NCI-H510A treated with DMSO at 0.1 percent for 48 hours (cell line): ENCODE measurements at places on chromosomes 4 and X.

DNA sequence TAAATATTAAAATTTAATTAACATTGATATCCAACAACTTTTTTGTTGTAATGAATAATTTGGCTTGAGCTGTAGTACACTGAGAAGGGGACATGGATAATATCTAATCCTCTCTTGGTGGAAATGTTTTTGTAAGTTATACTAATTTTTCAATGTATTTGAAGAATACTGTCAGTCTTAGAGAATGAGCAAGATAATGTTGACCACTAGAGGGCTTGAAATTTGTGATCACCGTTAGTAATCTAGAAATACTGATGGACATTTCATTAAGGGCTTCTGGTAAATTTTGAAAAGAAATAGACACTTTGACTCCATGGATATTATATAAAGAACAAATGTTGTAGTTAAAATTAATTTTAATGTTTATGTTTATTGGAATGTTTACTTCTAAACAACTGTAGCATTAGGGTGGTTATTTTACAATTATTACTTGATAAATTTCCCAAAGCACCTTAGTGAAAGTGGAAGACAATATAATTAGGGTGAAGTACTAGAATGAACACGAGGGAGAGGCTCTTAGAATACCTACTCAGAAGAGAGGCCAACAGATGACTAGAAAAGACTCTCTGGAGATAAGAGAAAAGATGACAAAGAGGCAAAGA, 20.0 kb upstream of the CAMK2D start:
- peak; percentile 18 for DNase-seq

- DNase-seq = no peak
These were observed 6.4 kb downstream of the AMOT start for GRCh38 chrX:112834031-112834845.

DNA sequence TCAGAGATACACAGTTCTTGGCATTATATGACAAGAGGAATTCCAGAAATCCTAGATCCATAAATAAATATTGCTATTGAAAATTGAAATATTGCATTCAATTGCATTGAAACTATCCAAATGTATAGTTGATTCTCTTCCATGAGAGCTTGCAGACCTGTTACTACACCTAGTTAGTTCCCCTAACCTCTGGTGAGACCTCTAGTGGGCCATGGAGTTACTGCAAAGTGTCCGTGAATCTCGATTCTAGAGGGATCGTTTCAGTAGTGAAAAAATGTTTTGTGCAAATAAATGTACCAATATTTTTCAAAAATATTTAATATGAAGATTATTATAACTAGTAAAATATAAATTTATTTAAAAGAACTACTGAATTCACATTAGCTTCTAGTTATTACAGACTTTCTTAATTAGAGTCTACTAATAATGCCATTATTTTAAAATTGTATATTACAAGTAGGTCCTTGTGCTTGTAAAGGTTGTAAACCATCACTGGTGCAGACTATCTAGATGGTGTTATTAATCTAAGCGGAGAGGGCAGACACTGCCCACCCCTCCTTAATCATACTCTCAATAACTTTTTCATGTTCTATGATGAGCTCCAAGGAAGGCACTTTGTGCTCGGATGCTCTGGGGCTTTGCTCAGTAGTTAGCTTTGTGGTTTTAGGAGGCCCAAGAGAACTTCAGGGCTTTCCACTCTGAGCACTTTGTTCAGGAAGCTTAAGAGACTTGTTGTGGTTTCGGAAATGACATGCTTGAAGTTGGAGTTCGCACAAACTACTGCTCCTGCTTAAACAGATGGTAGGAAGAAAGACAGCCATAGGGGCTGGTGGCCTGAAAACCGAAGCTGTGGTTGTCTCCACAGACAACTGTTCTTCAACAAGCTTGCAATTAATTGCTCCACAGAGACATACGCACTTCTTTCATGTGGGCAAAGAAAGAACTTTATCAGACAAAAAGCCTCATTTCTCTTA, 42.8 kb downstream of the IL21 start:
- DNase-seq = peak; percentile 33

DNA sequence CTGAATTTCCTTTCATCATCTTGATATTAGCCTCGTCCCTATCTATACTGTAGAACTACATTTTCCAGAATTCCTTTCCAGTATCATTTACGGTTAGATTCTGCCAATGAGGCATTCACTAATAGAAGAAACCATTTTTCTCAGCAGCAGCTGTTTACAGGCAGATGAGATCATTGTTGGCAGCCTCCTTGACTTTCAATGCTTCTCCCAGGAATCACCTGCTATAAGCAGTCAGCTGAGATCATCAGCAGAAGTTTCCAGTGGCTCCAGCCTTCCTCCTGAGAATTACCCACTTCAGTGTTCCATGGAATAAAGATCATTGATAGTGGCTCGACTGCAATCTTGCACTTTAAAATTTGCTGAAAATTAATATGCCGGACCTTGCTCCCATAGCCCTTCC, 157.3 kb upstream of the TET2 start:
- peak; percentile 4 for DNase-seq

- no peak for DNase-seq
These were observed 48.1 kb upstream of the HMX1 start for GRCh38 chr4:8919651-8920288.

GRCh38 chr4:21976166-21976565, 27.6 kb upstream of the KCNIP4 start:
- DNase-seq = no peak

GRCh38 chrX:11606408-11606807, 59.3 kb downstream of the ARHGAP6 start:
- no peak for DNase-seq

DNA sequence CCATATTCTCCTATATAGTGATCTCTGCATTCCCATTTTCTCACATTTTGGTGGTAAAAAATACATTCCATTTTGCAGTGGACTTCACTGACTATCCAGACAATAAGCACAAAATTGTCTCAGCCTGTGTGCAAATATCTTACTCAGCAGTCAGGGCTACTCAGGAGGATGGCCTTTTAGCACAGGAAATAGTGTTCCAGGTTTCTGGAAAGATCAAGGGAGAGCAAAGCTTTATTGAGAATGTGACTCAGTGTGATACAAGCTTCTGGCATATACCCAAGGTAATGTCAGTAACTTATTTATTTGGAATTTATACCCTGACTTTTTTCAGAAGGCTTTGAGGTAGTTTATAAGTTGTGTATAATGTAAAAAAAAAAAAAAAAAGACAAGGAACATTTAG, 233.4 kb downstream of the TEX13A start:
- DNase-seq = no peak

DNA sequence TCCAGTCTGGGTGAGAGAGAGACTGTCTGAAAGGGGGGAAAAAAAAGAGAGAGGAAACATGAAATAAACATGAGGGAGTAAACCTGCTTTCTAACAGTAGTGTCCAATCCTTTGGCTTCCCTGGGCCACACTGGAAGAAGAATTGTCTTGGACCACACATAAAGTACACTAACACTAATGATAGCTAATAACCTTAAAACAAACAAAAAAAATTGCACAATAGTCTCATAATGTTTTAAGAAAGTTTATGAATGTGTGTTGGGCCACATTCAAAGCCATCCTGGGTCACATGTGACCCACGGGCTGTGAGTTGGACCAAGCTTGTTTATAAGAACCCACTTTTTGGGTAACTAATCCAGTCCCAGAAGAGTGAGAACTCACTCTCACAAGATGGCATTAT, 30.3 kb downstream of the PDS5A start:
- DNase-seq = no peak

- no peak for DNase-seq
These were observed 65.0 kb upstream of the IL15 start for GRCh38 chr4:141571362-141571761.

- DNase-seq = no peak
These were observed 531.0 kb downstream of the SMARCA1 start for GRCh38 chrX:128992107-128992971.

- no peak for DNase-seq
These were observed 13.3 kb downstream of the APLN start for GRCh38 chrX:129641469-129641868.

DNA sequence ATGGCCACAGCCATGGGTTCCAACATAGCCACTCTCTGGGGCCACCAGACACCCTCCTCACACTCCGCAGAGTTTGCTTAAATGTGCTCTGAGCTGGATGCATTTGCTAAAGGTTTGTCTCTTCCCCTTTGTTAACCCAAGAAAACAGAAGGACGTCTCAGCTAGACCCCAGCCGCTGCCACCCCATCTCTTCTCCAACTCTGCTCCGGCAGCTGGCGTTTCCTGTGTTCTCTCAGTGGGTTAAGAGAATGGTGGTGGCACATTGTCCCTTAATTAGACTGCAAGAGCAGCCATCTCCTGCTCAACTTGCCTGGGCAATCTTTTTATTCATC, 43.7 kb upstream of the FAM9C start:
- no peak for DNase-seq

- DNase-seq = no peak
These were observed 60.3 kb upstream of the CAMK2D start for GRCh38 chr4:113821856-113822255.

GRCh38 chr4:66639361-66639760, 905.9 kb downstream of the CENPC start:
- no peak for DNase-seq

GRCh38 chrX:136694431-136695087, 46.6 kb downstream of the CD40LG start:
- DNase-seq = peak; percentile 22

DNA sequence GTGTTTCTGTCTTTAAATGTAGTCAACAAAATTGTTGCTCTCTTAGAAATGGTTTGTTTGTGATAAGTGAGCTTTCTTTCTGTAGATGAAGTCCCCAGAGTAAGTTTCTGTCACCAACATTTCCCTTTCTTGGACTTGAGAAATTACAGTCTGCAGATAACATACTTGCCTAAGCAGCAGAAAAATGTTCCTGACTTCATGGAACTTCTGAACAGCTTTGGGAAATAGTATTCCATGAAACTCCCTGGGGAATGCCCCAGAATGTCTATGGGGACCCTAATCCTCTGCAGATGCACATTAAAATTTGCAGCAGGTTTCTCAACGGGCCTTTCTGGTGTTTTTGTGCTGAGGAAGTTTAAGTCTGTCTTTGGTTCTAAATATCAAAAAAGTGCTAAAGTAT, 38.6 kb upstream of the NEIL3 start:
- no peak for DNase-seq

DNA sequence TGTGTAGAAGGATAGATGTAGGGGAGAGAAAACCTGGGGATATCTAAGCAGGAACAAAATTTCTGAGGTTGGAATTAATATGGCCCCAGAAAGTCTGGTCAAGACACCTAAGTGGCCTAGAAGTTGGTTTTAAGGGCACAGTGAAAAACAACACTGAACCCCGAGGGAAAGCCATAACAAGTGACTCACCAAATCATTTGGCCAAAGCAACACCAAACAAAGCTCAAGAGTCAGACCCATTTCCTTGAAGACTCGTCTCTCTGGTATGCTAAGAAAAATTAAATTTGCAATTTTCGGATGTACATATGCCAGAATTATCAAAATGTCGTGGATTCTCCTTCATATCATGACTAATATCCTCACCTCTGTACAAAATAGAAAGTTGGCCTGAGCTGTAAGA, 162.9 kb downstream of the SMIM20 start:
- DNase-seq = no peak

DNA sequence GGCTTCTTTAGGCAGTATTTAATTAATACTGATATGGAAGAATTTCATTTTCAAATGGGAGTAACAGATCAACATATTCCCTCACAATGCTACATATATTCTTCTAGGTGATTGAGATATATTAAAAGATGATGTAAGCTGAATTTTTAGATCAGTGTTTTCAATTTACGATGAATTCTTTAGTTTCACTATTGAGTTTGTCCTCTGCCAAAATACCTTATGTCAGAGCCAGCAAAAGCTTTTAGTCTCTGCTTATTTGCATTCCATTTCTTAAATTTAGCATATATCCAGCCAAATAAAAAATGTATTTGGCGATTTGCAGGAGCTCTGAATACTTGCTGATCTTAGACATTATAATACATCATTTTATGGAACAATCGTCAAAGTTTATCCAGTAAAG, 144.3 kb downstream of the MOSPD2 start:
- no peak for DNase-seq

GRCh38 chr4:154205471-154205870, 286.1 kb downstream of the DCHS2 start:
- DNase-seq = no peak

GRCh38 chrX:98897191-98897590, 1512.9 kb downstream of the PCDH19 start:
- DNase-seq = no peak

DNA sequence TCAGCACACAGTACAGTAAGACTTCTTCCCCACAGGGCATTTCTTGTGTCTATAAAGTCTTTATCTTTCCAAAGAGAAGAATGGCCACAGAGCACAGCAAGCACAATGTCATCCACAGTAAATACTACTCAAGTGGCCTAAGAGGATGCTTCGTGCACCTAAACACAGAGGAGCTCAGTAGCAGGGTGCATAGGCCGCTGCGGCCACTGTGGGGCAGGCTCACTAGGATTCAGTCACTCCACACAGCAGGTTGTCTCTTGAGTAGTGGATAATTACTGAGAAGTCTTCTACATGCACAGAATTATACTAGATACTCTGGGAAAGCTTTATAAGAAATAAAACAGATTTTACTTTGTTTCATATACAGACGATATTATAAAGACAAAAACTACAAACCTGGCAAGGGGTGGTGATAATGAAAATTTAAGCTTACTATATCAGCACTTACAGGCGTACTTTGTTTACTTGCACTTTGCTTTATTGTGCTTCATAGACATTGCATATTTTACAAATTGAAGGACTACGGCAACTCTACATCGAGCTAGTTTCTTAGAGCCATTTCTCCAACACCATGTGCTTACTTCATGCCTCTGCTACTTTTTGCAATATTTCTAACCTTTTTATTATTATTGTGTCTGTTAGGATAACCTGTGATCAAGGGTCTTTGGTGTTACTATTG, 78.5 kb downstream of the PRDM5 start:
- DNase-seq = peak; percentile 65

DNA sequence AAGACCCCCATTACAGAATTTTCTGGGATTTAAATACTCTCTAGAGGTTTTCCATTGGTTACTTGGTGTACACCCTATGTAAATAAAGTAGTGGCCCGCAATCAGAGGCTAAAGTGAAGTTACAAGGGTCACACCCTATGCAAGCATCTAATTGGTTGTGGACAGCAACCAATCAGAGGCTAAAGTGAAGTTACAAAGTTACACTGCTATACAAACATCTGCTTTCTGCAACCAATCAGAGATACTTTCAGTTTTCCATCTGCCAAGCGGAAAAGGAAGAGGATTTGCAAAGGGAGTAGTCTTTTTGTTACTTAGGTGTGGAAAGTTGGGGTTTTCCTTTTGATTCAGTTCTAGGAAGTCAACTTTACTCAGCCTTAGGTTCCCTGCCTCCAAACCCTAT, 2.0 kb upstream of the ATRX start:
- DNase-seq = no peak

- no peak for DNase-seq
These were observed 84.8 kb downstream of the AFAP1 start for GRCh38 chr4:7854697-7855370.

- no peak for DNase-seq
These were observed 5.5 kb downstream of the NEUROG2 start for GRCh38 chr4:112510291-112511092.

GRCh38 chr4:170247596-170247995, 157.8 kb upstream of the AADAT start:
- no peak for DNase-seq

GRCh38 chr4:37922328-37922727, 31.4 kb downstream of the TBC1D1 start:
- no peak for DNase-seq
